ENCODE measurements at places on chromosomes 3 and 15. TPM values are rescaled to one million over a fixed set of nuclear protein-coding genes. Genes with fewer than 3 reads are reported as not detected.

The XCR1 gene
- total RNA-seq: not detected

The FBLN2 gene
- total RNA-seq: not detected

The WDR49 gene
- total RNA-seq: 0.40 TPM

The SENP8 gene
- 1.3 TPM for total RNA-seq

The FES gene
- 8.6 TPM for total RNA-seq

The BFSP2 gene
- total RNA-seq: not detected

GRCh38 chr15:59170295-59171066, 36.2 kb upstream of the LDHAL6B start:
- no peak for DNase-seq

DNA sequence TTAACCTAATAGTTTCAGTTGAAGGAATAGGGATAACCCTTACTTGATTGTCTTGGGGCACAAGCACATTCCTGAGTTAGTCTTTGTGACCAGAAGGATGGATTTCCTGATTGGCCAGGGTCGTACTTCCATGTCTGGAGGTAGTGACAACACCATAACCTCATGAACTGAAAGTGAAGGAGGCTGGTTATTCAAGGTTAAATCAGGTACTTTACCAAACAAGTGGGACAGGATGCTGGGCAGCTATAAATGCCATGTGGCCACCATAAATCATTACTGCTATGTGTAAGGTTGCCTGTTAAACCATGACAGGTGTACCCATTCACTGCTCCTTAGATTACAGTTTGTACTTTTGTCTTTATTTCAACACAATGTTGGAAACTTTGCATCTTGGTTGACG, 128.3 kb upstream of the SAMMSON start:
- DNase-seq: no peak

DNA sequence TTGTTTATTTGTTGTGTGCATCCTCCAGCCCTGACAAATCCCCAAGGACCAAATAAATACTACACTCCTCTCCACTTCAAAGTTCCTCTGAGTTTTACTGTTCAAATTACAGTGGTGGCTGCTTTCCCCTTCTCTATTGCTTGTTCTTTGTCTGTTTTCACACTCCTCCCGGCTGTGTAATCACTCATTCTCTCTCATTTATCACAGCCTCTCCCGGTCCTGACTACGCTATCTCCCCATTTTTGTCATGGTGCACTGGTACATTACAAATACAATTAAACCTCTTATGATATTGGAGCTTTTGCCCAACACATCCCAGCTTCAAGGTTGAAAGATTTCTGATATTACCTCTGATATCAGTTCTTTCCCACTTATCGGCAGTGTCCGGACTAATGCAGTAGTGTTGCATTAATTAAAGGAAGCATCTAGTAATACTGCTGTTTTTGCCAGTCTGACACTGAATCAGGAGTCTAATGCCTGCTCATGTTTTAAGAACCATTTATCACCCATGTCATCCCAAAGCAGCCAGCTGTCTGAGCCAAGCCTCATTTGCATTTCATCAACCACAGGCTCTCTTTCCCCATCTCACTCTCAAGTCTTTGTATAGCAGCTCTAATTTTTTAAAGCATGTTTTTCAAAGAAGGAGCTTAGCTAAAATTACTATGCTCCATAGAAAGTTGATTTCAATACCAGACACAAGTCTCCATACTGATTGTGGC, 740.5 kb downstream of the ROBO2 start:
- no peak for DNase-seq

DNA sequence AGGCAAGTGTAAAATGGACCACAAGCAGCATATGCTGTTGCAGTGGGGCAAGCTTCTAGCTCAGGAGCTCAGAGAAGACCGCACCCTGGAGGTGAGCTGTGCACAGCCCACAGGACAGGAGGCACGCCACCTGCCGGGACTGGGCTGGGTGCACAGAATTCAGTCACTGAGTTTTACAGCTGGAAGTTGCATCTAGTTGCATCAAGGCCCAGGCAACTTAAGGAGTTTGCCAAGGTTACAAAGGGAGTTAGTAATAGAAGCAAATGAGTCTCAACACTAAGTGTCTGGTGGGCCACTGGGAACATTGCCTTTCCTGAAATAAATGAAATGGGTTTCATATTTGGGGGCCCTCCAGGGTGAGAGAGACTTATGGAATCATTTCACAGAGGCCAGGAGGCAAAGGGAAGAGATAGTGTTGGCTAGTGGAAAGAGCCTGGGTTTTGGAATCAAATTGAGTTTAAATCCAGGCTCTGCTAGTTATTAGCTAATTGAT, 36.0 kb upstream of the TIMP4 start:
- DNase-seq: no peak

DNA sequence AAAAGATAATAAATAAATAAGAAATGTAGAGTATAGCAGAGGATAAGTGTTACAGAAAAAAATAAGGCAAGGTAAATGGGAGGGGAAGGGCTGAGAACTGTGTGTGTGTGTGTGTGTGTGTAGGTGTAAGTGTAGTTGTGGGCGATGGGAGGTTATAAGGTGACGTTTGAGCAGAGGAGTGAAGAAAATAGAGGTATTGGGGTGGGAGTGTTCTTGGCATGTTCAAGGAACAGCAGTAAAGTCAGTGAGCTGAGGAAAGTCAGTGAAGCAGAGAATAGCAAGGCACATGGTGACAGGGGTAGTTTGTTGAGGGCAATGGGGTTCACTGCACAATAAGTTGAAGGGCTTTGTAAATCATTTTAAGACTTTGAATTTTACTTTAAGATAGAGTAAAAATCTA, 30.9 kb upstream of the ZNF148 start:
- DNase-seq: no peak

GRCh38 chr3:118936811-118937210, 97.8 kb downstream of the IGSF11 start:
- no peak for DNase-seq

GRCh38 chr3:37295925-37296324, 121.5 kb upstream of the LRRFIP2 start:
- DNase-seq: no peak

DNA sequence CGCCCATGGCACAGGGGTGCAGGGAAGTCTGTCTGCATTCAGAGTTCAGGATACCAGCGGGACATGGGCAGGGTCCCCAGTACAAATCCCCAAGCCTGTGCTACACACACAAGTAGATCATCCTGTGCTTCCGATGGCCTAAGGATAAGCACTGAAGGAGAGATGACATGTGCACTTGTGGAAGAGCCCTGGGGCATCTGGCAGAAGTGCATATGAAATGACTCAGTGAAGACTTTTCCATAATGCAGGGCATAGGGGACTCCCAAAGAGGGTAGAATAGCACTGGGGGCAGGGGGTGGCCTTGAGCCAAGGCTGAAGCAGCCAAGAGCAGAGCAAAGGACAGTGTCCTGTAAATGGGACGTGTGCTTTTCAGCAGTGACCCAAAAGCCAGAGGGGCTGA, 22.9 kb downstream of the ADAMTS17 start:
- no peak for DNase-seq

DNA sequence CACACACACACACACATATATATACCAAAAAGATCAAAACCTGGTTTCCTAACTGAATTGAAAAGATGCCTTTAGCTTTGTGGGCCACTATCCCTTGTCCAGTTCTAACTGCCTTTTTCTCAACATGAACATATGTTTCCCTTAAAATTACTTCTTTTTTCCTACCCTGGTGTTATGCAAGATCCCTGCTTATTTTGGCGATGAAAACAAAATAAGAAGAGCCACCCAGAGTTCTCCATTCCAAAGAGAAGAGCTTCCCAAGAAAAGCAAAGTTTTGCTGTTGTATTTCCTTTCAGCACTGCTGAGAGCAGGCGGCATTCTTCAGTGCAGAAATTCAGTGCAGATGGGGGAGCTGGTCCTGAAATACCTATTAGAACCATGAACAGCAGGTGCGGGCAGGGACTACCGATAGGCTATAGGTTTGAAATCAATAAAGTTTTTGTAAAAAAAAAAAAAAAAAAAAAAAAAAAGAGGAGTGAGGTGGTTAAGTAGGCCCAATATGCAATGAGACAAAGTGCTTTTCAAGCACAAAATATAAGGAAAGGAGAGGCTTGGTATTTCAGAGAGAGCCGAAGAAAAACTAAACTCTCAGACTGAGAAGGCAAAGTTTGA, 238.0 kb downstream of the FOXP1 start:
- DNase-seq: no peak

DNA sequence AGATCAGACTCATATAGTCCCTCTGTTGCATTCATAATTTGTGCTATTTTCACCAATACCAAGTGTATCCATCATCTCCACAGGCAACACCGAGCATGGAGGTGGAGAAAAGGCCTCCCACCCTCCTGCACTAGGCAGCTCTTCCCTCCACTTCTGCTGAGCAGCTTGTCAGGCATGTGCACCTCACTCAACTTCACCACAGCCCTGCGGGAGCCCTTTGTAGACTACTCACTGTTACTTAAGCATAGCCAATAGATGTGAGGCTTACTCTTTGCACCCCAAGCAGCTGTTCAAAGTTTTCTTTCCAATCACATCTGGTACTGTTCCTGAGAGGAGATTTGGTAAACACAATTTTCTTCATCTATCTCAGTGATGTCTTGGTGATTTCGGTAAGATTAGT, 16.9 kb upstream of the GUCA1C start:
- no peak for DNase-seq

DNA sequence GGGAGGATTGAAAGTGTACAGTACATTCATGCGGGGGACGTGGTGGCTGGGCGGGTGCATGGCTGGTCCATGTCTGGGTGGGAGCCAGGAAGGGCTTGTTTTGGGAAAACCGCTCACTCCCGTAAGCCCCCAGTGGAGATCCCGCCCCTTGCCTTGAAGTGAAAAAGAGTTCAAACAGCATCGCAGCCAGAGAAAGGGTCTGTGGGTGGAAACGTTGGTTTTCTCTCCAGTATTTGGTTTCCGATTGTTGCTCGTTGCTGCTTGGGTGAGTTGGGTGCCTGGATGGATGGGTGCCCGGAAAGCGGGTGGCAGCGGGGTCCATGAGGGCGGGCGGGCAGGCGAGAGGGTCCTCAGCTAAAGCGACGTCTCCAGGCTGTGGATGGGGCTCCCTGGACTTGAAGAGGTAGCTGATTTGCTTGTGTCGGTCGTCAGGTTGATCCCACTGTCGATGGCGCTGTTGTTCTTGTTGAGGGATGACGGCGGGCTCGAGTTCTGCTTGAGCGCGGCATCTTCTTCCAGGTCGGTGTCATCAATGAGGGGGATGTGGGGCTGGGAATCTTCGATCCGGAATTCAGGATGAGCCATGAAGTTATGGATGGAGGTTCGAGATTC, 7.7 kb upstream of the SEC13 start:
- DNase-seq: no peak

- DNase-seq: no peak
Observed at GRCh38 chr3:173733029-173733652, 335.6 kb downstream of the NLGN1 start.

- no peak for DNase-seq
Observed at GRCh38 chr3:45611209-45611608, 16.7 kb downstream of the LIMD1 start.

DNA sequence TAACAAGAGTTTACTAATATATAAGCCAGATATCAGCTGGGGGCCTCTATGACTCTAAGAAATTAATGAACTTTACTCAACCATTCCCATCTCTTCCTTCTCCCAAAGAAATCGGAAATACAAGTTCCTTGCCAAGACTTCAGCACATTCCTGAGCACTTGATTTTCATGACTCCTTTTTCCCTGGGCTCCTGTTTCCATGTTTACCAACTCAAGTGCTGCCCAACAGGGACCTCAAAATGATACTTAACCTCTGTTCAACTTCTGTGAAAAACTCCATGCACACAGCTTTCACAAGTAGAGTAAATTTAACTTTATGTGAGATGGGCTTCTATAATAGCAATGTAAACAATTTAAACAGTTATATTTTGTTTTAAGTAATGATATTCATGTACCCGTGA, 315.8 kb upstream of the CDIN1 start:
- DNase-seq: no peak

- DNase-seq: no peak
Observed at GRCh38 chr3:36908647-36909180, 36.1 kb downstream of the TRANK1 start.

DNA sequence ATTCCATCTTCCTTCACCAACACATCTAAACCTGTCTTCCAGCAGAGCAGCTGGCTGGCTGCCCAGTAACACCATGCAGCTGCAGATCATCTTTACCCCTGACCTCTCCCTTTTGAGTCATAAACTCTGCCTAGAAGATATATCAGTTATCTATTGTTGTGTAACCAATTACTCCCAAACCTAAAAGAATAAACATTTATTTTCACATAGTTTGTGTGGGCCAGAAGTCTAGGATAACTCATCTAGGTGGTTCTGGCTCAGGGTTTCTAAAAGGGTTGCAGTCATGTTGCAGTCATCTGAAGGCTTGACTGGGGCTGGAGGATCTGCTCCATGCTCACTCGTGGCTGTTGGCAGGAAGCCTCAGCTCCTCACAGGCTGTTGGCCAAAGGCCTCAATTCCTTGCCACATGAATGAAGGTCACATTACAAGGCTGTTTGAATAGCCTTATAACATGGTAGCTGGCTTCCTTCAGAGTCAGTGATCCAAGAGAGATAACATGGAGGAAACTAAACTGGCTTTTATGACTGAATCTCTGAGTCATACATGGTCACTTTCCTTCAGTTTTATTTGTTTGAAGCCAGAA, 92.8 kb downstream of the GOLIM4 start:
- no peak for DNase-seq

All from activated CD4-positive, alpha-beta T cell treated with anti-CD3 and anti-CD28 coated beads, Interleukin-2, amount 10 ng/mL, durations not matched to agents 7 days and 5 days (primary cell).